Effector memory CD4-positive, alpha-beta T cell (primary cell): ENCODE measurements at places on chromosomes 1 and 21.

GRCh38 chr1:200028586-200029034 is 1.1 kb downstream of the NR5A2 start:
- DNase-seq, result no peak

DNA sequence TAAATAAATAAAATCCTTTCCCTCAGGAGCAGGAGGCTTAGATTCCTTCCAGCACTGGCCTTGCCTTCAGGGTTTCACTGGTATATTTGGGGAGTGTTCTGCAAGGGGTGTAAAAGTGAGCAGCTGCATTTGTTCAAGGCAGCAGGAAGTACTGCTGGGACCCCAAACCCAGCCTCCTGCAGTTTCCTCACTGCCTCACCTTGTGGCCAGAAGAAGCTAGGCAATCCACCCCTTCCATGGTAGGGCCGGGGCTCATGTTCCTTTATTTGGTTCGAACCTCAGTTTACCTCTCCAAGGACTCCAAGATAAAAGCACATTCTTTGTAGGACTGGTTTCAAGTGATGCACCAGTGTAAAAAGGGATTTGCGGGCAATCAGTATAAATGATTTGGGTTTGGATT is 21.0 kb upstream of the CFAP126 start:
- DNase-seq, result no peak

DNA sequence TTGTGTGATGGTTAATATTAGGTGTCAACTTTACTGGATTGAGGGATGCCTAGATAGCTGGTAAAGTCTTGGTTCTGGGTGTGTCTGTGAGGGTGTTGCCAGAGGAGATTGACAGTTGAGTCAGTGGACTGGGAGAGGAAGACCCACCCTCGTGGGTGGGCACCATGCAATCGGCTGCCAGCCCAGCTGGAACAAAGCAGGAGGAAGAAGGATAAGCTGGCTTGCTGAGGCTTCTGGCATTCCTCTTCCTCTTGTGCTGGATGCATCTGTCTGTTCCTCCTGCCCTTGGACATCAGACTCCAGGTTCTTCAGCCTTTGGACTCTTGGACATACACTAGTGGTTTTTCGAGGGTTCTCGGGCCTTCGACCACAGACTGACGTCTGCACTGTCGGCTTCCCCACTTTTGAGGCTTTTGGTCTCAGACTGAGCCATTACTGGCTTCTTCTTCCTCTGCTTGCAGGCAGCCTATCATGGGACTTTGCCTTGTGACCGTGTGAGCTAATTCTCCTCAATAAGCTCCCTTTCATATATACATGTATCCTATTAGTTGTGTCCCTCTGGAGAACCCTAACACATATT is 184.3 kb upstream of the LMO4 start:
- DNase-seq, result no peak

GRCh38 chr1:225474986-225475820 is 47.4 kb upstream of the LBR start:
- DNase-seq, result peak; percentile 44
